ENCODE measurements at places on chromosomes 12 and 14.
A peak's percentile ranks its signal among the peaks of the same experiment; 100 is the strongest.

GRCh38 chr14:22843123-22843925 is 6.9 kb downstream of the MMP14 start:
- no peak for DNase-seq

- no peak for DNase-seq
Measured at GRCh38 chr14:64467566-64467965, 2.3 kb downstream of the AKAP5 start.

- peak; percentile 14 for DNase-seq
Measured at GRCh38 chr14:59187802-59188460, 536 bp upstream of the DAAM1 start.

GRCh38 chr12:108633534-108634248 is at the start of gene SELPLG:
Gene SELPLG, minus strand, starts transcription at chr12:108633894. Its CDS starts 9,587 bp downstream, at chr12:108624307.
- peak; percentile 74 for DNase-seq

DNA sequence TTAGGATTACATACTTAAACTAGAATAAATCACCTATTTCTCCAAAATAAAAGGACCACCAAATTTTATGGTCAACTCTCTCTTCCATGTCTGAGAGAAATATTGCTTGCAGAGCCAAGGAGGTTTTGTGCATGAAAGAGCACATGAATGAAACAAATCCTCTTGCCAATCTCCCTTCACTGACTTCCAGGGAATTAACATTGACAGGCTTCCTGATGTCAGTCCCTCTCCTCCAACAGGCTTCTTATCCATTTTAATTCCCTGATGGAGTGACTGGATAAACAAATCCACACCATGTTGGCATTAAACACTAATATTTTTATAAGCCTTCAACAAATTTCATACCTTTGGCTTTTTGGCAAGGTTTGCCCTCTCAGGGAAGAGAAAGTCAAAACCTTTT is 45.3 kb upstream of the CNTN1 start:
- DNase-seq: no peak
